Activated CD4-positive, alpha-beta T cell treated with anti-CD3 and anti-CD28 coated beads, Interleukin-2, amount 10 ng/mL, durations not matched to agents 7 days and 5 days (primary cell): ENCODE measurements at places on chromosomes 1 and 21.

DNA sequence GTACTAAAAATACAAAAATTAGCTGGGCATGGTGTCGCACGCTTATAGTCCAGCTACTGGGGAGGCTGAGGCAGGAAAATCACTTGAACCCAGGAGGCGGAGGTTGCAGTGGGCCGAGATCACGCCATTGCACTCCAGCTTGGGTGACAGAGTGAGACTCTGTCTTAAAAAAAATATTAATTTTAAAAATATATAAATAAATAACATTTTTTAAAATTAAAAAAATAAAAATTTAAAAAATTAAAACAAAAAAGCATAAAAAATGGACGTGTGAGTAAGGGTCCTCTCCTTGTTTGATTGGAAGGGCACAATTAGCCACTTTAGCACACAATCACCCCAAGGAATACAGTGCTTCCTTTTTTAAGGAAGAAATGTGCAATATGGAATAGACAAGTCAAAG is 18.6 kb downstream of the EBNA1BP2 start:
- no peak for DNase-seq

DNA sequence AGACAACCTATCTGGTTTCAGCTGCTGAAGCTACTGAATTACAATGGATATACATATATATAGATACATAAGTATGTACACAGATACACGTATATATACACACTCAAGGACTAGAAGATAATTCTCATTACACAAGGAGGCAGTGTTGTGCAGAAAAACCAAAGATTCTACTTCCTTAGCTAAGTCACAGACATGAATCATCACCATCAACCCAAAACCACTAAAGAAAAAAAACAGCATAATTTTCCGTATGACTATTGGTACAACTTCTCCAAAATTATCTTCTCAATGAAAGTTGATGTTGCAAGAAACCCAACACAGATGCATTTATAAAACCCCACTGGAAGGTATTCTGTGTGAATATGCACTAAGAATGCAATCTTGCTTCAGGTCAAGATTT is 36.8 kb upstream of the RPF1 start:
- DNase-seq: peak; percentile 59

DNA sequence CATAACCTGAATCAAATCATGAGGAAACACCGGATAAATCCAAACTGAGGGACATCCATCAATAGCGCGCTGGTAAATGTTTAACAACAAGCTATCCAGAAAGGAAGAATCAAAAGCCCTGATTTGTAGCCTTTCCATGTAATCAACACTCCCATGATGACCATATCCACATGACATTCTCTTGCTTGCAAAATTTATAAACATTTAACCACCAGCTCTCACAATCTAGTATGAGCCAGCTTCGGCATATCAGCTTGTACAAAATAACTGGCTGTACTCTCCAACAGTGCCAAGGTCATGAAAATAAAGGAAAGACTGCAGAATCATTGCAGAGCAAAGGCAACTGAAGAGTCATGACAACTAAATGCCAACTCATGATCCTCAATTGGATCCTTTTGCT is 15.7 kb downstream of the HSD11B1 start:
- DNase-seq: no peak

DNA sequence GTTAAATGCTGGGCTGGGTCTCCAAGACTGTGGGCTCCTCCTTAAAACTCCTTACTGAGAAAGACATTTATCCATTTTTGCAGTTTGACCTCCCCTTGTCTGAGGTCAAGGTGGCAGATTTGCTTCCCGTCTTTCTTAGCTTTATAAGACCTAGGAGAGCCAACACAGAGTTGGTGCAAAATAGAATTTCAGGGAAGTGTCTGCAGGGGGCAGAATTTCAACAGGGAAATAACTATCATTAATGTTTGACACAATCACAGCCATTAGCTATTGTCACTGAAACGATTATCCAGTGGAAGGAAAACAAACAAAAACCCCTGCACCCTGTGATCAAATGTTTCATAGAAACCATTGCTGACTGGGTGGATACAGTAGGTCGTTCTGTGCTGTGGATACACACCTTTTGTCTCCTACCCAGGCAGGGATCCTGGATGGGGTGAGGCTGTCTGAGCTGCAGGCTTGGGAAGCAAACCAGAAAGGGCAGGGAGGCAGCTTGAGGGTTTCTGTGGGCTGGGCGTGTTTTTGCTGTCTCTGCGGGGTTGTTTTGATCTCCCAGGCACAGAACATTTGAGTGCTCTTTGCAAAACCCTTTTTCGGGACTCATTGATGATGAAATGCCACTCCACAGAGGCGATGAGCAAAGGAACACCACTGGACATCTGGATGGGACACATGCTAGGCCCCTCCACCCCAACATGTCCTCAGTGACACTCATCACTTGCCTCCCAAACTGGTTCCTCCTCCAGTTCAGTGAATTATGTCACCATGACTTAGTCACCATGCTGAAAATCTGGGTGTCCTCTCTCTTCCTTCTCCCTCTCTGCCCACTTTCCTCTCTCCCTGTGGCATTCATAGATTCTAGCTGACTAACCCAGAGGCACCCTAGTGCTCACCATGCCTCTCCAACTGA is 94.2 kb upstream of the SERBP1 start:
- no peak for DNase-seq

- no peak for DNase-seq
Observed at GRCh38 chr1:87956072-87956471, 627.4 kb downstream of the LMO4 start.

DNA sequence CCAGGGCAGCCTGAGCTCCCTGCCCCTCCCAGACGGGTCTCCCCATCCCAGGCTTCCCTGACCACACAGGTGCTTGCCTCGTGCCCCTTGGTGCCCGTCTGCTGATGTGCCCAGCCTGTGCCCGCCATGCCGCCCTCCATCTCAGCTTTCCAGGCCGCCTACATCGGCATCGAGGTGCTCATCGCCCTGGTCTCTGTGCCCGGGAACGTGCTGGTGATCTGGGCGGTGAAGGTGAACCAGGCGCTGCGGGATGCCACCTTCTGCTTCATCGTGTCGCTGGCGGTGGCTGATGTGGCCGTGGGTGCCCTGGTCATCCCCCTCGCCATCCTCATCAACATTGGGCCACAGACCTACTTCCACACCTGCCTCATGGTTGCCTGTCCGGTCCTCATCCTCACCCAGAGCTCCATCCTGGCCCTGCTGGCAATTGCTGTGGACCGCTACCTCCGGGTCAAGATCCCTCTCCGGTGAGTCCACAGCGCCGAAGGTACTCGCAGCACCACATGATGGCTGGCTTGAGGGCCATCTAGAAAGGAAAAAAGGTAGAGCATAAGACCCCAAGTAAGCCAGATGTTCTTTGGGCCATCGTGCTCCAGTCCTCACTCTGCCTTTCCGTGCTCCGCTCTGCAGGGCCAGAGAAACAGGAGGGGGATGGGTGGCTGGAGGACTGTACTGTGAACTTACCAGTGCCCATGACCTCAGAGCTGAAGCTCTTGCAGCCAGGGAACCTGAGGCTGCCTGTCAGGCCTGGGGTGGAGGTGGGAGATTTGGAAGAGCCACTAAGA is 1.4 kb downstream of the ADORA1 start:
- peak; percentile 5 for DNase-seq

GRCh38 chr1:94120570-94120901 is 412 bp downstream of the ABCA4 start:
- no peak for DNase-seq

- DNase-seq: no peak
Observed at GRCh38 chr1:44021581-44022321, 9.5 kb downstream of the SLC6A9 start.
